Sigmoid colon (tissue), 7 donors: ENCODE measurements at places on chromosomes 2 and 18.
A peak's percentile ranks its signal among the peaks of the same experiment; 100 is the strongest.

DNA sequence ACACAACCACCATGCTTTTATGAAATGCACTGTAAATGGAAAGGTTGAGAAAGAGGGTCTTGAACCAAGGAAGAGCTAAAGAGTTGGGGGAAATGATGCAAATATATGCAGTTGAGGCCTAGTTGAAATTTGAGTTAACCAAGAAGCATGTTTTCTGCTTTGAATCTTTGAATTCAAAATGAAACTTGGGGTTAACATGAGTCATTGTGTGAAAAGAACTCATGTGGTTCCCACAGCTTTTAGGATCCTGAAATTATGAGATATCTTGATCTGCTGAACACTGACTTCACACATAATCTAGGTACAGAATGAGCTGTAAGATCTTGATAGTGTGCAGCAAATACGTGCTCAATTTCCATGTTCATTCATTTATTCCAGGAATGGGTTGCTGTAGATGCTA lies 422.9 kb upstream of the TRIB2 start:
- no peak for DNase-seq

DNA sequence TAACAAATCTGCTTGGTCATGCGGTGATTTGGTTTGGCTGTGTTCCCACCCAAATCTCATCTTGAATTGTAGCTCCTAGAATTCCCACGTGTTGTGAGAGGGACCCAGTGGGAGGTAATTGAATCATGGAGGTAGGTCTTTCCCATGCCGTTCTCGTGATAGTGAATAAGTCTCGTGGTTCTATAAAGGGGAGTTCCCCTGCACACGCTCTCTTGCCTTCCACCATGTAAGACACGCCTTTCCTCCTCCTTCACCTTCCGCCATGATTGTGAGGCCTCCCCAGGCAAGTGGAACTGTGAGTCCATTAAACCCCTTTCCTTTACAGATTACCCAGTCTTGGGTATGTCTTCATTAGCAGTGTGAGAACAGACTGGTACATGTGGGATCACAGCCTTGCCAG lies 36.7 kb downstream of the TRABD2A start:
- no peak for DNase-seq

GRCh38 chr2:23653326-23653725 lies 268.3 kb downstream of the KLHL29 start:
- DNase-seq: no peak

DNA sequence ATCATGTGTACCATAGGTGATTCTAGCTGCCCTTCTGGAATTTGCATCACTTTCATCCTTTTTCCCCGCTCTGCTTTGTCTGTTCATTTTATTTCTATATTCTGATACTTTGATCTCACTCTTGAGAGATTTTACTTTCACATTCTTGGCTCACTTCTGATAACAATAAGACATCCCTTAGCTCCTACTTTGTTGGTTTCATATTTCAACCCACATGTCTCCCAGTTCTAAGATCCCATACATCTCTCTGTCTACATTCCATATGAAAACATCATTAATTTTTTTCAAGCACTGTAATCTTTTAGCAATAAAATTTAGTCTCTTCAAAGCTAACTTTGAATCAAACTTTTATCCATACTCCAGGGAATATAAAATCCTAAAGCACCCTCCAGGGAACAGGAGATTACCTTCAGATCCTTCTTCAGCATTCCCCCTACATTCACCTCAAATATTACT lies 75.6 kb downstream of the COL3A1 start:
- no peak for DNase-seq

- DNase-seq: no peak
These were observed 247.3 kb downstream of the PTGR3 start for GRCh38 chr18:74961596-74961995.

DNA sequence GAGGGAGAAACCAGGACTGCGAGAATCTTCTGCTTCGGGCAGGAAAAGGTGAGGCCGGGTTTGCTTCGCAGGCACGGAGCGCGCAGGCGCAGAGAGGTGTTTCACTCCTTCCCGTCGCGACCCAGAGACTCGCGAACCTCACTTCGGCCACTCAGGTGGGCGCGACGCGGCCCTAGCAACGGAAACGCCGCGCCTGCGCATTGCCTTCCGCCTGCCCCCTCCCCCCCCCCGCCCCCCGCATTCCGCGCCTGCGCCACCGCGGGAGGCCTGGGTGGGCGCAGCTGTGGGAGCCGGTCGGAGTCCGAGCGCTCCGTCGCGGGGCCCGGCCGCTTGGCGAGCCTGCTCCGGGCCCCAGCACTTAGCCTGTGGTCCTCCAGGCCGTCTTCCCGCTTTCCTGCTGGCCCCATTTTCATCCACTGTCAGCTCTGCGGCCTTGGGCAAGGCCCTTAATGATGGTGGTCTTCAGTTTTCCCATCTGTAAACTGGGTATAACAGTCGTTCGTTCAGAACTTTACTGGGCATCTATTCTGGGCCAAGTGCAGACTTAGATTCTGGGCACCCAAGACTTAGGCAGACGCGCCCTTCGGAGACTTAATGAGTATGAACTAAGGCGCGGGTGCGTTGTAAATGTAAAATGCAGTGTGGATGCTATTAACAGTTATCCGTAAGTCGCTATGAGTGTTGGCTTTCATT lies 62.1 kb upstream of the ACKR3 start:
- DNase-seq: peak; percentile 77

- peak; percentile 69 for DNase-seq
These were observed 7.4 kb downstream of the TUBB6 start for GRCh38 chr18:12315490-12315889.
